ENCODE measurements at places on chromosomes 5 and 9. TPM values are rescaled to one million over a fixed set of nuclear protein-coding genes. Genes with fewer than 3 reads are reported as not detected.
A peak's percentile ranks its signal among the peaks of the same experiment; 100 is the strongest.

DNA sequence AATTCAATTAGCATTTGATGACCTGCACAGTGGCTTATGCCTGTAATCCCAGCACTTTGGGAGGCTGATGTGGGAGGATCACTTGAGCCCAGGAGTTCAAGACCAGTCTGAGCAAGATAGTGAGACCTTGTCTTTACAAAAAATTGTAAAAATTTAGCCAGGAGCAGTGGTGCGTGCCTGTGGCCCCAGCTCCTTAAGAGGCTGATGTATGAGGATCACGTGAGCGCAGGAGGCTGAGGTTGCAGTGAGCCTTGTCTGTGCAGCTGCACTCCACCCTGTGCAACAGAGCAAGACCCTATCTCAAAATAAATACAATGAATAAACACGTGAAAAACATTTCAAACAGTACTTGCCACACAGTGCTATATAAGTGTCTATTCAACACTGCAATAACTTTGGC lies 4.2 kb downstream of the ABCA1 start:
- DNase-seq, result no peak

DNA sequence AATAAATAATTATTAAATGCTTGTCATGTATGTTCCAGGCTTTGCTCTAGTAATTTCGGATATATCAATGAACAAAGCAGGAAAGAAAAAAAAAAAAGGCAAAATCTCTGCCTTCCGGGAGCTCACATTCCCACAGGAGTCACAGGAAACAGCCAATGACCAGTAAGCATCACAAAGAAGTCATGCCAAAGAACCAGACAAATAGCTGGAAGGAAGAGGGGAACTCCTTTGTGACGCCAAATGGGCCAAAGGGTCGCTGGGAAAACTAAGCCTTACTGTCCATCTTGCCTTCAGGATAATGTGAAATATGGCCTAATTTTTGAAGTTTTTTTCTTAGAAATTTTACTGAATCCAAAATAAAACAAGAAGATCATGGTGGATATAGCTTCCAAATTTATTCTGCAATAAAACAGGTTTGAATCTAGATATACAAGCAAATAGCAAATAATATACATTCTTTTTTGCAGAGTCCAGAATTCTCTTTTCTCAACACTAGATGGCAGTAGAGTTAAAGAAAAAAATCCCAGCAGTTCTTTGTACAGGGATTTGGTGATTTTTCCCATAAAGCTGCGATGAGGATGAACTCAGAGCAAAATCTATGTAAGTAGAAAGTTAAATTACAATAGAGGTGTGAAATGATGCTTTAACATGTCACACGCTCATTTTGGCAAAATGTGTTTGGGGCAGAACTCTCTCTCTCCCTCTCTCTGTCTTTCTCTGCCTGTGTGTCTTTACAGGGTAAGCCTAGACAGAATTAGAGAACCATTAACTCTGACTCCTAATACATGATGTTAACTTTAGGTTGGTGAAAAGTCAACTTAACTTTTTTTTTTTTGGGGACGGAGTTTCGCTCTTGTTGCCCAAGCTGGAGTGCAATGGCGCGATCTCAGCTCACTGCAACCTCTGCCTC lies 60.0 kb upstream of the TUT7 start:
- DNase-seq, result no peak

PLCXD3 gene
- 0.46 TPM for total RNA-seq

DNA sequence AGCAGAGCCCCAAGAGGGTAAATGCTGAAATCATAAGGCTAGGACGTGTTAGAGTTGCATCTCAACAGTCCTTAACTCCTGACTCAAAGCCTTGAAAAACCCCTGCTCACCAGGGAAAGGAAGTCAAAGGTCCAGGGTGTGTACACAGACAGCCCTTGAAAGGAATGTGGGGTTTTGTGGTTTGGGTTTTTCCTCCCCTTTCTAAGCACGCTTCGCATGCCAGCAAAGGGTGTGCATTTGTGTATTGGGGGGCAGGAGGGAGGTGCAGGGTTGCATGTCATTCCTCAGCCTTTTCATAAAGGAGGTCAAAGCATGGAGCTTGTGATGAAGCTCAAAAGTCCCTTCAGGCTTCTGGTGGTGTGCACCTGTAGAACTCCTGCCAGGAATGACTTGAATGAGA lies 17.3 kb upstream of the XPA start:
- DNase-seq, result peak; percentile 71

GRCh38 chr5:131079232-131079631 lies 85.8 kb downstream of the HINT1 start:
- DNase-seq, result no peak

DNA sequence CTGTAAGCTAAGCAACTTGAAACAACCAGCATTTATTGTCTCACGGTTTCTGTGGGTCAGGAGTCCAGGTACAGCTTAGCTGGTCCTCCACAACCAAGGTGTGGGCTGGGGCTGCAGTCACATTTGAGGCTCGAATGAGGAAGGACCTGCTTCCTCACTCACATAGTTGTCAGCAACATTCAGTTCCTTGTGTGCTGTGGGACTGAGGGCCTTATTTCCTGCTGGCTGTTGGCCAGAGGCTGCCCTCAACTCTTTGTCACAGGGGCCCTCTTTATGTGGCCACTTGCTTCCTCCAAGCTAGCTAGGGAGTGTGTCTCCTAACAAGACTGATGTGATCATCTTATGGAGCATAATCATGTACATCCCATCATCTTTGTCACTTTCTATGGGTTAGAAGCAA lies 29.2 kb upstream of the SEMA4D start:
- no peak for DNase-seq

DNA sequence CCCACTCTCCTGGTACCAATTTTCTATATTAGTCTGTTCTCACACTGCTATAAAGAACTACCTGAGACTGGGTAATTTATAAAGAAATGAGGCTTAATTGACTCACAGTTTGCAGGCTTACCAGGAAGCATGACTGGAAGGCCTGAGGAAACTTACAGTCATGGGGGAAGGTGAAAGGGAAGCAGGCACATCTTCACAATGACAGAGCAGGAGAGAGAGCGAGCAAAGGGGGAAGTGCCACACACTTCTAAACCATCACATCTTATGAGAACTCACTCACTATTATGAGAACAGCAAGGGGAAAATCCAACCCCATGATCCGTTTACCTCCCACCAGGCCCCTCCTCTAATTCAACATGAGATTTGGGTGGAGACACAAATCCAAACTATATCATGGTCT lies 72.2 kb downstream of the ATG10 start:
- DNase-seq, result no peak

IRX1 gene
- total RNA-seq, result 22.1 TPM

- DNase-seq, result no peak
Observed at GRCh38 chr9:83472221-83472665, 66.0 kb downstream of the FRMD3 start.

NMUR2 gene
- total RNA-seq, result not detected

- no peak for DNase-seq
Observed at GRCh38 chr5:175573493-175574269, 84.2 kb upstream of the HRH2 start.

ENHO gene
- 0.75 TPM for total RNA-seq

DNA sequence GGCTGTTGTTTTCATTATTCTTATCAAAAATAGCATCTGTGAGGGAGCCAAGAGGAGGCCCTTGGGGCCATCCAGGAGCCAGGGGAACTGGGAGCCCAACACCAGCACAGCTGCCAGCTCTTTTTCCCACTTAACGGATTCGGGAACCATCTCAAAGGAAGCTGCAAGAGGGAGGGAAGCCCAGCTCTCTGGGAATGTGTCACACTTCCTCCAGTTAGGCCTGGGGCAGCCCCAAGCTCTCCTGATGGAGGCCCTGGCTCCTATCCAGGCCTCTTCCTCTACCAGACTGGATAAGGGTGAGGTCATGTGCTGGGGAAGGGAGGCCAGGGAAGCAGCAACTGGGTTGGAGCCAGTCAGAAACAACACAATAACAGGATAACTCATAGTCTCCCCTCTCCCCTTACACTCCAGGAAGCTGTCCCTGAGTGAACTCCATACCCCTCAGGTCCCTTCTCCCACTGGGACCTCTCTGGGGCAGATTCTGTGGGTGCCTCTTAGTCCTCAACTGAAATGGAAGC lies 12.7 kb downstream of the CSF2 start:
- DNase-seq, result peak; percentile 75

- no peak for DNase-seq
Observed at GRCh38 chr9:28600226-28600625, 1026.9 kb upstream of the C9orf72 start.

GRCh38 chr5:116605310-116606070 lies 30.9 kb upstream of the SEMA6A start:
- DNase-seq, result no peak

SLCO6A1 gene
- not detected for total RNA-seq

- DNase-seq, result no peak
Observed at GRCh38 chr9:134317790-134318414, 8.4 kb upstream of the RXRA start.

DNA sequence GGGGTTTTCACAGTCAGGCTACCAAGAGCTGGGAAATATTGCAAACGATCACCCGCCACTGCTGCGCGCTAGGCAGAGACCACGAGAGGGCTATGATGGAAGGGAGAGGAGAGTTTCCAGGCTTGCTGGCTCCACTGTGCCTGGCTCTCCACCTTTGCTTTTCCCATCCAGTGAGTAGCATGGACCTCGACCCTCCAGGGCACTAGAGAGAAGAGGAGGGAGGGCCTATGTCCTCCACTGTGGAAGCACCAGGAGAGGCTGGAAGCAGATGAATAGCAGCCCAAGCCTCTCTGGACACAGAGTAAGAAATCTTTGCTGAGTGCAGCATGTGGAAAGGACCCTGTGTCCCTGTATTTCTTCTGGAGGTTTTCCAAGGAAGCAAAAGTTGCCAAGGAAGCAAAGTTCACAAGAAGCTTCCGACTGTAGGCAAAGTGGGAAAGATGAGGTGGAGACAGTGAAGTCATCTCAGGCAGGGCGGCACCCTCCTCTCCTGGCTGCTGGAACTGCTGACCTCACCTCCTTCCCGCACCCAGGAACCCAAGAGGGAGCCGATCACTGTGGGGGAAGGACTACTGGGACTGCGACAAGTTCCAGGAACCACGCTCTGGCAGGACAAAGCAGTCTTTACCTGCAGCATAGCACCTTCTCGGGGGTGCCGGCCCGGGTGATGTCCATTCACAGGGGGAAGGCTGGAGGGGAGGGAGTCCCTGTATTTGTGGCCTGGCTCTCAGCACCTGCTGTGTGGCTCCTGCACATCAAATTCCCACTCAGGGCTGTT lies 79.6 kb downstream of the CSNK1A1 start:
- no peak for DNase-seq

GRAMD2B gene
- 26.6 TPM for total RNA-seq

GRCh38 chr9:125532412-125532811 lies 174.6 kb downstream of the MAPKAP1 start:
- DNase-seq, result no peak

GRCh38 chr9:106421772-106422171 lies 441.2 kb upstream of the ZNF462 start:
- DNase-seq, result no peak

GRCh38 chr5:1524799-1525623 lies 1.3 kb upstream of the LPCAT1 start:
- DNase-seq, result no peak

DNA sequence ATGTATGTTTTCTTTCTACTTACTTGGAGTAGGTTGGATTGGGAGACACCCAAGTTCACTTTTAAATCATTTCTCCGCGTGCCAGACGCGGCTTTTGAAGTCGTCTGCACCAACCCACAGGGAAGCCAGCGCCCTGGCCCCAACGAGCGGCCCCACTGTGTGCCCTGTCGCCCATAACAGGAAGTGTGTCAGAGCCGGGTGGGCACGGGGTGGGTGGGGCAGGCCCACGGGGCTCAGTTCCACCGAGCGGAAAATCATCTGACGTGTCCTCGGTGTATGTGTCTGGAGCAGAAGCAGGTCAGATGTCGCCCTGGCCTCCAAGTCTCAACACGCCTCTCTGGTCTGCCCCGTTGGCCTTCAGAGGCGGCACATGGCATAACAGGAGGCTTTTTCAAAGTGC lies 22.7 kb upstream of the SMIM23 start:
- DNase-seq, result no peak

DNA sequence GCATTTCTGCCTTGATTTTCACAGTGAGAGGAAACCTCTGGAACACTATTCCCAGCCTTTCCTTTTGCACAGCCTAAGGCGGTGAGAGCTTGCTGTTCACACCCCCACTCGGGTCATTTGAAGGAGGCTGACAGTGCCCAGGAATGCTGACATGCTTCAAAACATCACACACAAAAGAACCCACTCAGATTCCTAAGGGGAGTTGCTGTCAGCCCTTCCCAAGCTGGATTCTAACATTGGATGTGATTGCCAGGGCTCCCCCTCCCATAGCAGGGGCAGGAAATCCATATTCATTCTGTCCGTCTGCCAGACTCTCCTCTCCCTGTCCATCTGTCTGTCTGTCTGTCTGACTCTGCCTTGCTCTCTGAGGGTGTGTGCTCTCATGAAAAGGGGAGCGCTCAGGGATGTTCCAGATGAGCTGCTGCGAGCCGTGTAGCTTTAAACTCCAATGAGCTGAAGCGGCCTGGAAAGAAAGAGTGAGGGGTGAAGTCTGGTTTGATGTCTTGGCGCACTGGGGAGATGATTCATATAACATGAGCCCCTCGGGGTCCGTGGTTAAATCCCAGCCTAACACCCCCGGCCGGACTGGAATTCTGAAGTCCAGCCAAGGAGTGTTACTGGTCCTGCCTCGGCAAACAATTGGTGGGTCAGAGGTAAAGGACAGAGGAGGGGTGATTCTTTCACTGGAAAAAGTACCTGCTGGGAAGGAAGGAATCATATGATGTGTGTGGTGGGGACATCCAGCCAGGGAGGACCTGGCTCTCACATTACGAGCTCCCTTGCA lies 517.0 kb downstream of the CCDC171 start:
- DNase-seq, result no peak

- no peak for DNase-seq
Observed at GRCh38 chr5:137743031-137743640, 7.2 kb upstream of the KLHL3 start.

ATP10B gene
- 0.06 TPM for total RNA-seq

GRCh38 chr9:69047371-69047770 lies 11.8 kb downstream of the FXN start:
- no peak for DNase-seq

GRCh38 chr5:10761933-10762775 lies 1.1 kb upstream of the DAP start:
- no peak for DNase-seq

- DNase-seq, result no peak
Observed at GRCh38 chr5:15431923-15432322, 68.1 kb upstream of the FBXL7 start.

DNA sequence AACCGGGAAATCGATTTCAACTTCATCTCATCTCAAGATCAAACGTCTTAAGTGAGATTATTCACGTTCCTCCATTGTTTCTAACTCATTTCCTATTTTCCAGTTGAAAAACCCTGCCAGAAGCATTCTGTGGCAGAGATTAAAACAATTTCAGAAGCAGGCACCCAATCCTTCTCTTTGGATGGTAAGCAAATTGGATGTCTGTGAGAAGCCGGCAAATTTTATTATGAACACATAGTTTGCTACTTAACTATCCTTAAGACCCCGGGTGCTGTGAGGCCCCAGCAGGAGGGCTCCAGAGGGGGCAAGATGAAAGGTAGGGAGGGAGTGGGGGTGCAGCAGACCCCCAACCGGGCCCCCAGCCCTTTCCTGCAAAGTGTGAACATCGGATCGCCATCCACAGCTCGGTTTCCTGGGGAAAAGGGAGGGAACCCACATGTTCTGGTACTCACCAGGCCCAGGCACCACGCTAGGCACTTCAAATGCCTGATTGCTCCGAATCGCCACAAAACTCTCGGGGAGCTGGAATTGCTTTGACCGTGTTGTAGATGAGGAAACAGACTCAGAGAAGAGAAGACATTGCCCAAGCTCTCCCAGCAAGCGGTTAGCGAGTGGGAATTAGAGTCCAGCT lies 167.1 kb upstream of the MVB12B start:
- DNase-seq, result no peak

- no peak for DNase-seq
Observed at GRCh38 chr9:85501882-85502281, 239.9 kb downstream of the AGTPBP1 start.

All from epithelial cell of proximal tubule (primary cell).